ENCODE measurements at places on chromosomes 12 and 14. TPM values are rescaled to one million over a fixed set of nuclear protein-coding genes. Genes with fewer than 3 reads are reported as not detected.

CLEC6A gene
- polyA plus RNA-seq: not detected

GPHN gene
- 9.3 TPM for polyA plus RNA-seq

IL26 gene
- not detected for polyA plus RNA-seq

DNA sequence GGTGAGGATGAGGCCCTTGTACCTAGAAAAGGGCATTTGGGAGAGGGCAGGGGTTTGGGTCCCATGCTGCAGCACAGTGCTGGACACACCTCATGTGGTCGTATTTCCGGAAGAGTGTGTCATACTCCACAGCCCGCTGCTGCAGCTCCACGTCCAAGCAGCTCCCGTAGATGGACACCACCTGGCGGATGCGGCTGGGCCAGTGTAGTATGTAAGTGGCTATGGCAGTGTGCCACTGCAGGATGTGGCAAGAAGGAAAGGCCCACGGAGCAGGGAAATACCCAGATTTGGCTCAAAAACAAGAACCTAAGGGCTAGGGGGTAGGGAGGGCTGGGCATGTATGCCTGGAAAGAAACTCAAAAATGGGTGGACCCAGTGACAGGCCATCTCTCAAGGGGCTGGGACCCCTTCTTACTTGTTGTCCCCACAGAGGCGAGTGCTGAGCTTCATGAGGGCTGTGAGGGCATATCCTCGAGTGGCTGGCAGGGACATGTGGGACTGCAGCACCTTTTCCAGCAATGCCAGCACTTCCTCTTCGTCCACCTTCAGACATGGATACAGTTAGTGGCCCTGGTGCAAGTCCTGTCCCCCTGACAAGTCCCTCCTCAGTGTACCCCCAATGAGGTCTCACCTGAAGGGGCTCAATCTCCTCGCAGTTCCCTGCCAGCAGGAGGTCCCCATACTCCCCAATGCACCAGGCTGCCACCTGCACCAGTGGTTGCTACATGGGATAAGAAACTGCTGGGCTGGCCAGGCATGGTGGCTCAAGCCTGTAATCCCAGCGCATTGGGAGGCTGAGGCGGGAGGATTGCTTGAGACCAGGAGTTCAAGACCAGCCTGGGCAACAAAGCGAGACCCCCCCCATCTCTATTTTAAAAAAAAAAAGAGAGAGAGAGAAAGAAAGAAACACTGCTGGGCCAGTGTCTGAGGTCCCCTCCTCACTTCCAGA lies 5.4 kb downstream of the AP1G2 start:
- no peaks in the 10 kb centered on the region for H3K36me3 ChIP-seq
- DNase-seq: no peak
- no peaks in the 10 kb centered on the region for H3K27me3 ChIP-seq
- H3K27ac ChIP-seq: no peak overlapping the region
- peaks cover 11% of the 10 kb centered on the region for H3K4me1 ChIP-seq

DNA sequence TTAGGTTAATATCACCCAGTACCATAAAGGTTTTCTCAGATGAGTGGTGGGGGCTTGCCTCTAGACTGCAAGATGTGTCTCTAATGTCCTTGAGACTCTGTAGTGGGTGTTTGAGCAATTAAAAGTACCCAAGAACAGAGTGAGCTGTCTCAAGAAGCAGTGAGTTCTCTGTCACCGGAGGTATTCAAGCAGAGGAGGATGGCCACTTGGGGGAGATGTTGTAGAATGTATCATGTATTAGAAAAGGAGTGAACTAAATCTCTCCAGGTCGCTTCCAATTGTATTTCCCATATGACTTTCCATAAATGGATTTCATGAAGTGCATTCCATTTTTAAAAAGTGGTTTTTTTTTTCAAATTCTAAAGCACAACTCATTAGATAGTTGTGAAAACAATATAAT lies 35.0 kb downstream of the SLC17A8 start:
- no peaks in the 10 kb centered on the region for H3K4me1 ChIP-seq
- H3K27me3 ChIP-seq: 0 out of 2 replicates have a peak, but pooled peaks cover 9% of the 10 kb centered on the region
- peak; percentile 9 for DNase-seq
- no peak overlapping the region for H3K27ac ChIP-seq

DNA sequence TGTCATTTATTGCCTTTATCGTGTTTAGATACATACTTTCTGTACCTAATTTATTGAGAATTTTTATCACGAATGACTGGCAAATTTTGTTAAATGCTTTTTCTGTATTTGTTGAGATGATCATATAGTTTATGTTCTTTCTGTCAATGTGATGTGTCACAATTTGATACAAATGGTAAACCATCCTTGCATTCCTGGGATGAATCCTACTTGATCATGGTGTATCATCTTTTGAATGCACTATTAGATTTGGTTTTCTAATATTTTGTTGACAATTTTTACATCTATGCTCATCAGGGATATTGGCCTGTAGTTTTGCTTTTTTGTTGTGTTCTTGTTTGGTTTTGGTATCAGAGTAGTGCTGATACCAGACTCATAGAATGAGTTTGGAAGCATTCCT lies 185.1 kb downstream of the NUBPL start:
- H3K27ac ChIP-seq: no peak overlapping the region
- no peaks in the 10 kb centered on the region for H3K4me1 ChIP-seq
- H3K4me3 ChIP-seq: no peak overlapping the region
- DNase-seq: peak; percentile 11
- no peaks in the 10 kb centered on the region for H3K36me3 ChIP-seq
- no peaks in the 10 kb centered on the region for H3K27me3 ChIP-seq

- H3K4me1 ChIP-seq: no peaks in the 10 kb centered on the region
- H3K27me3 ChIP-seq: peaks cover 16% of the 10 kb centered on the region
- H3K27ac ChIP-seq: no peak overlapping the region
- H3K36me3 ChIP-seq: no peaks in the 10 kb centered on the region
Observed at GRCh38 chr14:61304688-61305087, 16.7 kb upstream of the PRKCH start.

- DNase-seq: peak; percentile 79
- H3K36me3 ChIP-seq: no peaks in the 10 kb centered on the region
- H3K4me3 ChIP-seq: peak within 1 kb of the TSS; percentile 87
Observed at GRCh38 chr14:21070083-21070609, at the start of gene ARHGEF40. Gene ARHGEF40 (plus strand): TSS chr14:21070304. CDS start chr14:21070397, 93 bp downstream.

- H3K36me3 ChIP-seq: peaks cover 83% of the 10 kb centered on the region
- H3K27ac ChIP-seq: no peak overlapping the region
- H3K4me1 ChIP-seq: no peaks in the 10 kb centered on the region
- DNase-seq: no peak
Observed at GRCh38 chr14:100362311-100362927, 39.3 kb downstream of the SLC25A47 start.

GRCh38 chr12:12779529-12779928 lies 5.9 kb upstream of the APOLD1 start:
- DNase-seq: peak; percentile 91
- no peaks in the 10 kb centered on the region for H3K36me3 ChIP-seq
- H3K4me3 ChIP-seq: no peak overlapping the region
- H3K27ac ChIP-seq: no peak overlapping the region
- no peaks in the 10 kb centered on the region for H3K27me3 ChIP-seq

DNA sequence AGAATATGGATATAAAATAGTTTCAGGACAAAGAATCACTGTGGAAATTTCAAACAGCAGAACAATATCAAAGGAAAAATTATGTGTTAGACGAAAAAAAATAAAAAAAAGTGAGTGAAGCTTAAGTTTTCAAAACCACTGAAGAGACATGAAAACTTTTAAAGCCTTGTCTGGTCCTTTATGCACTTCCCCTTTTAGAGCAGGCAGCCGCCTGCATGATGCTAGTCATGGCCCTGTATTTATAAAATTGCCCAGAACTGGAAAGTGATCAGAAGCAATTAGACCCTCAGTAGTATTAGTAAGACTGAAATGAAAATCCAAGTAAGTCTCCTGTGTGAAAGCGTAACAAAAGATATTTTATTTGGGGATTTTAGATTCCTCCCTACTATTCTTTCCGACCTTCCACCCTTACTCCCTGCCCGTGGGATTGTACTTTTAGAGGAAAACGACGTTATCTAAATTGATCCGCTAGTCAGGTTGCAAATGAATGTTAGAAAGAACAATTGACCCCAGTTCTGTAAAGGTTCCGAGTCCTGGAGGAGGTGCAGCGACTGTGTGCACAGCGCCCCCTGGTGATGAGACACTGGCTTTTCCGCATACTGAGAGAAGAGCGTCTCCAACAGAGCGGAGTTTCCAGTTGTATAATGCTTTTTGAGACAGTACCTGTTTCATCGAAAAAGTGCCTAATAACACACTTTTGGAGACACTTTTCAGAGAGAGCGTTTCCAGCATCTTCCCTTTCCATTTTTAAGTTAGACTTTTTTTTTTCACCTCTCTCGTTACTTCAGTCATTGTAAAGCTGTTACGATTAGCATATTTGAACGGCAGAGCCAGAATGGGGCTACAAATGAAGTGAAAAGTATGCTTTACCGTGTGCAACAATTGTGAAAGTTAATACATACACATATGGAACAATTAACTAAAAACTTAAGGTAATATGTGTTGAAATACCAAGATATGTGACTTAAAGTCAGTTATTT lies 12.4 kb downstream of the MGST1 start:
- no peaks in the 10 kb centered on the region for H3K27me3 ChIP-seq
- H3K36me3 ChIP-seq: peaks cover 88% of the 10 kb centered on the region
- H3K27ac ChIP-seq: peak overlapping the region; percentile 31
- peak; percentile 70 for DNase-seq

DNA sequence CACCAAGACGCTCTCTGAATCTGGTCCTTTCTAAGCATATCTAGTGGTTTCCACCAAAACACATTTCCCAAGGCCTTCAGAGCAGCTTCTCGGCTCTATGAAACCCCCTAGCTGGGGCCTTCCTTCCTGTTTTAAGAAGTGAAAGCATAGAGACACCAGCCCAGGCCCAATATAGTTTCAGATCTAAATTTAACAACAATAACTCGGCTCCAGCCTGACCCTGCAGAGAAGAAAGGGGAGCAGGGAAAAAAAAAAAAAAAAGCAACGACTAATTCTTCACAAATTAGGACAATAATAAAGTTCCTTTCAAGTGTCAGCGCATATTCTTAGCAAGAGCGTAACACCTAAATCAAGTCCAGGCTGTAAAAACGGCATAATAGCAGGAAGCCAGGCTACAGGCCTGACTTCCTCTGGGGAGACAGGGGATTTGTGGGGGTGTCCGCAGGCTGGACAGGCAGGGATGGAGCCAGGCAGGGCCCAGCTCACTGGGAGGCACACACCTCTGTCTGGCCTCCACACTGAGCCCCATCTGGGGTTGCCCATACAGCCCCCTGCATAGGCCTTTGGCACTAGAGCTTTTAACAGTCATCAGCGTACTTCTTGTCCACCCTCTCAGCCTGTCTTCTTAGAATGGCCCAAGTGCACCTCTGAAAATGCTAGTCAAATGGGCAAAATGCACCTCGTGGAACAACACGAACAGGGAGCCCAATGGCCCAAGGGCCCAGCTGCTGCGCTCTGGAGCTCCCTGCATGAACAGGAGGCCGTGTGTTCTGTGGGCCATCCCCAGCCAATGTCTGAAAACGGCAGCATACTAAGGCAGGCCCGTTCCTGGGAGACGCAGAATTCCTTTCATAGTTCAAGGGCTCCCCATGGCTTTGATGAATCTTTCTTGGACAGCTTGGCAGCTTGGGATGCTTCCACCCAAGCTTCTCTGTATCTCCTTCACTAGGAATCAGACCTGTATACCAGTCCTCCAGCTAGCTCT lies 772.9 kb downstream of the MED13L start:
- H3K4me1 ChIP-seq: no peaks in the 10 kb centered on the region
- no peak for DNase-seq
- no peaks in the 10 kb centered on the region for H3K27me3 ChIP-seq
- H3K27ac ChIP-seq: no peak overlapping the region

GRCh38 chr14:53295985-53296582 lies 143.0 kb upstream of the DDHD1 start:
- no peak overlapping the region for H3K27ac ChIP-seq
- no peaks in the 10 kb centered on the region for H3K27me3 ChIP-seq
- DNase-seq: peak; percentile 52
- no peaks in the 10 kb centered on the region for H3K4me1 ChIP-seq

- H3K4me1 ChIP-seq: no peaks in the 10 kb centered on the region
- H3K4me3 ChIP-seq: no peak overlapping the region
- H3K27me3 ChIP-seq: 0 out of 2 replicates have a peak, but pooled peaks cover 4% of the 10 kb centered on the region
- peak; percentile 43 for DNase-seq
- H3K27ac ChIP-seq: no peak overlapping the region
- H3K36me3 ChIP-seq: no peaks in the 10 kb centered on the region
Observed at GRCh38 chr12:46005151-46005797, 14.9 kb upstream of the SCAF11 start.

DNA sequence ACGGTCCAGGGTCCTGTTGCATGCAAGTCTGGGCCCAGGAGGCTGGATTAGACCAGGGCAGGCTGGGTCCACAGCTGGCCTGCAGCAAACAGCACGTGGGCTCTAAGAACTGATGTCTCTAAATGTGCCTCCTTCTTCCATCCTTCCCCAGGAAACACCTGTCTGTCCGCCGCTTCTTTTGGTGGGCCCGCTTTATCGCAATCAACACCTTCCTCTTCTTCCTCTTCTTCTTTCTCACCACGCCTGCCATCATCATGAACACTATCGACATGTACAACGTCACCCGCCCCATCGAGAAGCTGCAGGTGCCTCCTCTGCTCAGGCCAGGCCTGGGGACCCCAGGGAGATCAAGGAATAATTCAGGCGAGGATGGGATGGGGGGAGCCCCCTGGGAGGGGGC lies 28.3 kb downstream of the NGB start:
- H3K4me3 ChIP-seq: no peak overlapping the region
- H3K36me3 ChIP-seq: no peaks in the 10 kb centered on the region
- no peaks in the 10 kb centered on the region for H3K4me1 ChIP-seq
- no peak for DNase-seq

DNA sequence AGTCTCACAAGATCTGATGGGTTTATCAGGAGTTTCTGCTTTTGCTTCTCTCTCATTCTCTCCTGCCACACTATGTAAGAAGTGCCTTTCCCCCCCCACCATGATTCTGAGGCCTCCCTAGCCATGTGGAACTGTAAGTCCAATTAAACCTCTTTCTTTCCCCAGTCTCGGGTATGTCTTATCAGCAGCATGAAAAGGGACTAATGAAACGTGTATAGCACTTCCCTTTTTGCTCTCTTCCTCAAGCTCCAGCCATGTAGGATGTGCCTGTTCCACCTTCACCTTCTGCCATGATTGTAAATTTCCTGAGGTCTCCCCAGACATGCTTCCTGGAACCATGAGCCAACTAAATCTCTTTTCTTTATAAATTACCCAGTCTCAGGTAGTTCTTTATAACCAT lies 7.0 kb upstream of the CRACR2A start:
- H3K27ac ChIP-seq: no peak overlapping the region
- no peaks in the 10 kb centered on the region for H3K36me3 ChIP-seq

DNA sequence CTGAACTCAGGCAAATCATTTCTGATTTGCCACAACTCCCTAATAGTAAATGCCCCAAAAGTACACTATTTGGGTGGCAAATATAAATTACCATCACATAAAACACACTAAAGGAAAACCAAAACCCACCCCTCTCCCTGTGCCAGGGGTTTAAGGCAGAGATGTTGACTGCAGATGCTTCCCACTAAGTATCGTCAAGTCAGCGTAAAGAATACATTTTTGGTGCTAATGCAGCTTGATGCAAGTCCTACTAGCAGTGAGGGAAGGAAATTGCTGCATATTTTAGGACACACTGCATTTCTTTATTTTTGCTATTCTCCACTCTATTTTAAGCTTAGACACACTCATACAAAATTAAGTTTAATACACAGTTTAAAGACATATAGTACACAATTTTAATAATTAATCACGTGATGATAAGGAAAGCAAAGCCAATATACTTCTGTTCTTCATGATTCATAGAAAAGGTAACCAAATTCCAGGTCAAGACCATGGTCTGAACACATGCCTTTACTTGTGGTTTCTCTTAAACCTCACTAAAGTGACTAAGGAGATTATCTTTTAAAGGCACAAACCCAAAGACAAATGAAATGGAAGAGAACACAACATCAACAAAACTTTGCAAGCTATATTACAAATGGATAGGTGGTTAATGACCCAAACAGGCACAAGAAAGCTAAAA lies 162.2 kb downstream of the STXBP6 start:
- peak; percentile 12 for DNase-seq
- H3K27me3 ChIP-seq: no peaks in the 10 kb centered on the region
- H3K4me3 ChIP-seq: no peak overlapping the region
- H3K36me3 ChIP-seq: no peaks in the 10 kb centered on the region

Measured in GM23248 (cell line).